ENCODE measurements at places on chromosomes 3 and 15. TPM values are rescaled to one million over a fixed set of nuclear protein-coding genes. Genes with fewer than 3 reads are reported as not detected.

DNA sequence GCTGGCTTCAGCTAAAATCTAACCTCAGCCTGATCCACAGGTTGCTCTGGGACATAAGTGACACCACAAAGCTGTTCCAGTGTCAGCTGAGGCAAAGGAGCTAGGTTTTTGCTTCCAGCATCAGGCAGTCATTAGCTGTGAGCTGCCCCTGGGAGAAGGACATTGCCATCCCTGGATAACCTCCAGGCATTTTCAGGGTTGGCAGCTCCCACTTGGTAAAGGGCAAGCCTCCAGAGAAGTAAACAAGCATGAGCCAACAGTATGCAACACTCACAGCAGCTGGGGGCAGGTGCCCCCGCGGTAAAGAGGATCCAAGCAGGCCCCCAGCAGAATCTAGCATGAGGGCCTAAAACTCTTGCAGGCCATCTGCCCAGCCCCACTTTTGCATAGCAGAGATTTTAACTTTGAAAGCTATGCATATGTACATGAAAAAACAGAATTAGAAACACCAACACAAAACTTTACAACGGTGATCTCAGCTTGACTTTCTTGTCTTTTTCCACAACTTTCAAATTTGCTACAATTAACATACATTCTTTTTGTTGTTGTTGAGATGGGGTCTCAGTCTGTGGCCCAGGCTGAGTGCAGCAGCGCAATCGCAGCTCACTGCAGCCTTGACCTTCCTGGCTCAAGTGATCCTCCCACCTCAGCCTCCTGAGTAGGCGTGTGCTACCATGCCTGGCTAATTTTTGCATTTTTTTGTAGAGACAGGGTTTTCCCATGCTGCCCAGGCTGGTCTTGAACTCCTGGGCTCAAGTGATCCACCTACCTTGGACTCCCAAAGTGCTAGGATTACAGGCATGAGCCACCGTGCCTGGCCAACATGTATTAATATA is 83.8 kb upstream of the TPM1 start:
- H3K36me3 ChIP-seq, result no peaks in the 10 kb centered on the region
- H3K4me1 ChIP-seq, result no peaks in the 10 kb centered on the region
- DNase-seq, result no peak
- H3K4me3 ChIP-seq, result no peak overlapping the region
- no peak overlapping the region for H3K27ac ChIP-seq

- H3K4me3 ChIP-seq, result no peak overlapping the region
- H3K4me1 ChIP-seq, result no peaks in the 10 kb centered on the region
- H3K36me3 ChIP-seq, result no peaks in the 10 kb centered on the region
- no peak for DNase-seq
- H3K27ac ChIP-seq, result no peak overlapping the region
Observed at GRCh38 chr15:86054338-86054737, 25.3 kb upstream of the AGBL1 start.

The ULK4 gene
- 8.9 TPM for polyA plus RNA-seq

- DNase-seq, result no peak
- no peaks in the 10 kb centered on the region for H3K36me3 ChIP-seq
Observed at GRCh38 chr3:90055666-90056065, 948.2 kb downstream of the EPHA3 start.

The KNG1 gene
- polyA plus RNA-seq, result not detected

DNA sequence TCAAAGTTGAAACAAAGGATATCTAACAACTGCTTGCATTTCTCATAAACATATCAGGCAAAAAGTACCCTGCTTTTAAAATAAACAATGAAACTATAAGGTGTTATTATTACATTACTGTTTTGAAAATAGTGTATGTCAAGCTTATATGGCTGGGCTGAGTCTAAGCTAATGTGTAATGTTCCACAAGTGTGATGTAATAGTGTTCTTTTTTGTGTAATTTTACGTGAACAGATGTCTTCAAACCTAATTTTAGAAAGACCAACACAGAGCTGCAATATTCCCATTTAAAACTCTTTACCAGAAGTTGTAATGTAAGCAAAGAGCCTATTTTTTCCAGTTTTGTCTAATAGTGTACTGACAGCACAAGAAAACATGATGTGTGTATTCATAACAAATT is 34.0 kb downstream of the MINDY2 start:
- H3K4me3 ChIP-seq, result no peak overlapping the region
- H3K4me1 ChIP-seq, result no peaks in the 10 kb centered on the region
- no peak for DNase-seq
- peaks cover 5% of the 10 kb centered on the region for H3K36me3 ChIP-seq
- no peaks in the 10 kb centered on the region for H3K27me3 ChIP-seq

GRCh38 chr15:68691705-68692104 is 112.9 kb downstream of the CORO2B start:
- H3K4me3 ChIP-seq, result no peak overlapping the region
- no peak overlapping the region for H3K27ac ChIP-seq
- peaks cover 6% of the 10 kb centered on the region for H3K4me1 ChIP-seq
- H3K27me3 ChIP-seq, result no peaks in the 10 kb centered on the region
- no peaks in the 10 kb centered on the region for H3K36me3 ChIP-seq

- H3K36me3 ChIP-seq, result no peaks in the 10 kb centered on the region
- H3K27ac ChIP-seq, result no peak overlapping the region
- DNase-seq, result no peak
- peaks cover 33% of the 10 kb centered on the region for H3K4me1 ChIP-seq
Observed at GRCh38 chr3:189322339-189322738, 150.6 kb downstream of the TPRG1 start.

- peaks cover 18% of the 10 kb centered on the region for H3K4me1 ChIP-seq
- H3K27ac ChIP-seq, result peak overlapping the region; percentile 82
- peak overlapping the region; percentile 78 for H3K4me3 ChIP-seq
- DNase-seq, result peak; percentile 35
Observed at GRCh38 chr3:193593668-193594030, 641 bp downstream of the OPA1 start.

DNA sequence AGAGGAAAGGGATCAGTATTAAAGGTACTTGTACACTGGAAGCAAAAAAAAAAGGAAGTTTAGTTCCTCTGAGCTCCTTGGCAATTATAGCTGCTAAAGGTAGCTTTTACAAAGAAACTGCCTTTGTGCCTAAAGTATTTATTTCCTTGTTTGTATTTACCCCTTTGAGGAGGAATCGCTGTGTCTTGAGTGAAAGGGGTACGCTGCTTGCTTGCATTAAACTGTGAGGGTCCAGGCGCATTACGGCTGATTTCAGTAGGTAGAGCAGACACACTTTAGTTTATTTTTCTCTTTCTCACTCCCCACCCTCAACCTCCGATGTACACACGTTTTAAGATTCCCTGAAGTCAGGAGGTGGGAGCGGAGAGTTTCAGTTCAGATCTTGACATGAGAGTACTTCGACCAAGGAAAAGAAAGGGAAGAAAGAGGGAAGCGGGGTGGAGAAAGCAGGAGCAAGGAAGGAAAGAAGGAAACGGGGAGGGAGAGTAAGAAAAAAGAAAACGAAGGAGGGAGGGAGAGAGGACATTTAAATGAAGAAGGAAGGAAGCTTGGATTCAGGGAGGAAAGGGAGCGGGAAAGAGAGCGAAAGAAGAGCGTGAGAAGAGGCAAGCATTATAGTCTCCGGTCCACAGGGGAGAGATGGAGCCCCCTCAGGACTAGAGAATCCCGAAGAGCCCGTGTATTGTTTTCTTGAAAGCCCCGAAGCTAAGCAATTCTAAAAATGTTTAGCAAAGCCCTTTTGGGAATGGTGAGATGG is 1.2 kb upstream of the MME start:
- no peak overlapping the region for H3K27ac ChIP-seq
- no peaks in the 10 kb centered on the region for H3K4me1 ChIP-seq
- H3K27me3 ChIP-seq, result peaks cover 4% of the 10 kb centered on the region
- DNase-seq, result no peak

- H3K4me3 ChIP-seq, result no peak overlapping the region
- no peak overlapping the region for H3K27ac ChIP-seq
- H3K4me1 ChIP-seq, result no peaks in the 10 kb centered on the region
Observed at GRCh38 chr15:81103857-81104256, 30.2 kb upstream of the CFAP161 start.

DNA sequence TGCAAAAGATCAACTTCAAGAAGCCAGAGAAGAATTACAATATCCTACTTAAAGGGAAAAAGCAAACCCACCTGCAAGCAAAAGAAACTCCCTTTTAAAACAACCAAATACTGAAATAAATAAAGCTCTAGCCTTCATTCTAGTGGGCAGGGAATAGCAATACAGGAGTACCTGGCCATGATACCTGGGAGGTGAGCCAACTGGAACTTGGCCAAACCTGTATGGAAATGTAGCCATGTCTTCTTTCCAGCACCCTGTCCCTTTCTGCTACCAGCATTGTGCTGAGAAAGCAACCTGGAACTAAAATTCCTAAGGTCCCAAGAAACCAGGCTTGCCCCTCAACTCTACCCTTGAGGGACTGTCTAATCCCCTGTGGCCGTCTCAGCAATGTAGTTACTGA is 530.0 kb downstream of the EPHB1 start:
- H3K4me1 ChIP-seq, result no peaks in the 10 kb centered on the region
- H3K4me3 ChIP-seq, result no peak overlapping the region
- no peaks in the 10 kb centered on the region for H3K27me3 ChIP-seq
- H3K36me3 ChIP-seq, result no peaks in the 10 kb centered on the region
- no peak overlapping the region for H3K27ac ChIP-seq

- no peak overlapping the region for H3K27ac ChIP-seq
- H3K4me3 ChIP-seq, result no peak overlapping the region
- no peak for DNase-seq
Observed at GRCh38 chr3:22012471-22012870, 261.5 kb upstream of the ZNF385D start.

GRCh38 chr3:9768141-9768775 is 1.5 kb downstream of the CAMK1 start:
- H3K36me3 ChIP-seq, result no peaks in the 10 kb centered on the region
- DNase-seq, result no peak
- H3K4me1 ChIP-seq, result peaks cover 13% of the 10 kb centered on the region
- H3K27me3 ChIP-seq, result no peaks in the 10 kb centered on the region
- H3K27ac ChIP-seq, result no peak overlapping the region

GRCh38 chr3:16486201-16486600 is 27.3 kb downstream of the RFTN1 start:
- no peaks in the 10 kb centered on the region for H3K27me3 ChIP-seq
- peaks cover 18% of the 10 kb centered on the region for H3K4me1 ChIP-seq
- no peak overlapping the region for H3K4me3 ChIP-seq
- DNase-seq, result no peak
- H3K27ac ChIP-seq, result no peak overlapping the region

- no peaks in the 10 kb centered on the region for H3K4me1 ChIP-seq
- DNase-seq, result no peak
- no peak overlapping the region for H3K27ac ChIP-seq
- no peaks in the 10 kb centered on the region for H3K36me3 ChIP-seq
- no peak overlapping the region for H3K4me3 ChIP-seq
Observed at GRCh38 chr3:196412704-196413103, 19.5 kb downstream of the UBXN7 start.

GRCh38 chr15:27582726-27583410 is 516.2 kb downstream of the OCA2 start:
- no peaks in the 10 kb centered on the region for H3K27me3 ChIP-seq
- no peaks in the 10 kb centered on the region for H3K36me3 ChIP-seq
- DNase-seq, result no peak
- no peak overlapping the region for H3K27ac ChIP-seq
- H3K4me3 ChIP-seq, result no peak overlapping the region
- no peaks in the 10 kb centered on the region for H3K4me1 ChIP-seq

DNA sequence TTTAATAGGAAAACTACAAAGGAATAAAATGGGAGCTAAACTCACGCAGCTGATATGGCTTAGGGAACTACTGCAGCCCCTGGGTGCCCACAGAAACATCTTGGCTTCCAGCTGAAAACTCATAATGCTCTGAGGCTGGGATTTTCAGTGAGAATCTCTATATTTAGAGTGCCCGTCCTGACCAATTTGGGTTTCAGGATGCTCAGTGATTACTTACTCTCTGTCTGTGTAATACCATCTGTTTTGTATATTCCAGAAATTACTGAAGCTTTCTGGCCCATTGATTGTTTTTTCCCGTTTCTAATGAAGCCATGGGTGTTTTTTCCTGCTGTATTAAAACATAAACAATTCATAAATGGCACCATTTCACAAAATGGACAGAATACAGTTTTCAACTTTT is 50.6 kb upstream of the ZNF385D start:
- H3K36me3 ChIP-seq, result no peaks in the 10 kb centered on the region
- no peak overlapping the region for H3K4me3 ChIP-seq

The NEIL1 gene
- polyA plus RNA-seq, result 1.7 TPM

DNA sequence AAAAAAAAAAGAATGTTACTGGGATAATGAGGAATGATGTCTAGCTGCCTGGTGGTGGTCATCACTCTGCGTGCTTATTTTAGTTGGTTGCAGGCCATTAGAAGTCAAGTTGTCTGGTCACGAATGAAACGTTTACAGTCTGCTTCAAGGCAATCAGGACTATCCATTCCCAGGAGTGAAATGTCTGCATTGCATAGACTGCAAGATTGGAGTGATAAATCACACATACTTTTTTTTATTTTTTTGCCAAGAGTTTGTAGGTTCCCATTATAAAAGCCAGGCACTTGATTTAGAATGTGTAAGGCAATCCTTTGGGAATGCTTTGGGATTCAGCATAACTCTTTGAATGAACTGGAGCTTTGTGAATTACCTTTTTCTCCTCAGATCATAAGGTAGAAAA is 132.3 kb downstream of the STAC start:
- no peak overlapping the region for H3K27ac ChIP-seq
- no peaks in the 10 kb centered on the region for H3K36me3 ChIP-seq
- DNase-seq, result no peak
- no peaks in the 10 kb centered on the region for H3K27me3 ChIP-seq
- no peak overlapping the region for H3K4me3 ChIP-seq

GRCh38 chr3:104673981-104674380 is 692.7 kb upstream of the ALCAM start:
- H3K27ac ChIP-seq, result no peak overlapping the region
- H3K36me3 ChIP-seq, result no peaks in the 10 kb centered on the region
- H3K4me1 ChIP-seq, result no peaks in the 10 kb centered on the region
- H3K4me3 ChIP-seq, result no peak overlapping the region
- H3K27me3 ChIP-seq, result no peaks in the 10 kb centered on the region

DNA sequence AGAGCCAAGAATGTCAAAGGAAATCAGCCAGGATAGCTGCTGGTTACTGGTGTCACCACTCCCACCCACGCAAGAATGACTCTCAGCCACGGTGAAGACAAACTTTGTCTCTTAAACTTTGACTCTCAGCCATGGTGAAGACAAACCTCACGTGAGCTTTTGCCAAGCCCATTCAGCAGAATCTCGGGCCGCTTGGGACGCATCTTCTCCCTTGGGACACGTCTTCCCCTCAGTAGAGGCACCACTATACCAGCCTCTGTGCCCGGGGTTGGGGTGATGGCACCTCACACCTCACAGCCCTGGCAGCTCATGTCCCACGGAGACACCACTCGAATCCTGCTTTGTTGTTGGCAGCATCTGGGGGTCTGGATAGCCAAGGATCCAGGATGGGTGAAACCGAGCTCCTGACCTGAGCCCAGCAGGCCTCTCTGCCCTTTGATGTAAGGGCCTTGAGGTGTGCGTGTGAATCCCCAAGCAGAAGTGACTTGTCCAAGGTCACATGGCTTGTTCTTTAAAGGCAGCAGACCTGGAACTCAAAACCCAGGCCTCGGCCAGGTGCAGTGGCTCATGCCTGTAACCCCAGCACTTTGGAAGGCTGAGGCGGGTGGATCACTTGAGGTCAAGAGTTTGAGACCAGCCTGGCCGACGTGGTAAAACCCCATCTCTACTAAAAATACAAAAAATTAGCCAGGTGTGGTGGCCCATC is 21.8 kb downstream of the RBPMS2 start:
- no peaks in the 10 kb centered on the region for H3K36me3 ChIP-seq
- H3K27ac ChIP-seq, result no peak overlapping the region
- H3K27me3 ChIP-seq, result no peaks in the 10 kb centered on the region
- H3K4me1 ChIP-seq, result no peaks in the 10 kb centered on the region
- no peak overlapping the region for H3K4me3 ChIP-seq

All from naive thymus-derived CD4-positive, alpha-beta T cell (primary cell).